OCI-LY7 (cell line): ENCODE measurements at places on chromosomes 6 and 20.
A peak's percentile ranks its signal among the peaks of the same experiment; 100 is the strongest.

GRCh38 chr6:109484122-109484521, 1.1 kb upstream of the ZBTB24 start:
- DNase-seq: no peak

- no peak for DNase-seq
These were observed 2.4 kb downstream of the CEP85L start for GRCh38 chr6:118648866-118649554.

GRCh38 chr6:72905705-72906478, 284.0 kb downstream of the KCNQ5 start:
- DNase-seq: no peak

GRCh38 chr6:169265486-169266131, 12.0 kb upstream of the THBS2 start:
- no peak for DNase-seq

- no peak for DNase-seq
These were observed 40.4 kb downstream of the GNAS-AS1 start for GRCh38 chr20:58810116-58810878.

- peak; percentile 6 for DNase-seq
These were observed 10.2 kb upstream of the MROH8 start for GRCh38 chr20:37189416-37190016.

- no peak for DNase-seq
These were observed 201.1 kb upstream of the CNR1 start for GRCh38 chr6:88367248-88367647.

DNA sequence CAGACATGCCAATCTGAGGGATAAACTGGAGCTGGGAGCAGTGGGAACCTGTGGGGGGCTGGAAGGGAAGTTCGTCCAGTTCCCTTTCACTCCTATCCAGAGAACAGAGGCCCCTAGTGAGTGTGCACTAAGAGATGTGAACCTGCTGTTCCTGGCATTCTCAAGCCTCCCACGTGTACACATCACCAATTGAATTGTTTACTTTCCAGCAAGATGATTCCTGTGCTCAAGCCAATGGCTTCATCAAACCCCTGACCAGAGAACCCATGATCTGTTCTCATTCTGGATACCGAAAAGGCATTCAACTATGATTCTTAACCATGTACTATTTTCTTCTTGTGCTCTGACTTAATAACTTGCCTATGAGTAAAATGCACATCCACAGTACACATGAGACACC, 10.2 kb upstream of the SLC22A3 start:
- no peak for DNase-seq

- DNase-seq: peak; percentile 58
These were observed 238.9 kb downstream of the ERMARD start for GRCh38 chr6:169990095-169991030.

DNA sequence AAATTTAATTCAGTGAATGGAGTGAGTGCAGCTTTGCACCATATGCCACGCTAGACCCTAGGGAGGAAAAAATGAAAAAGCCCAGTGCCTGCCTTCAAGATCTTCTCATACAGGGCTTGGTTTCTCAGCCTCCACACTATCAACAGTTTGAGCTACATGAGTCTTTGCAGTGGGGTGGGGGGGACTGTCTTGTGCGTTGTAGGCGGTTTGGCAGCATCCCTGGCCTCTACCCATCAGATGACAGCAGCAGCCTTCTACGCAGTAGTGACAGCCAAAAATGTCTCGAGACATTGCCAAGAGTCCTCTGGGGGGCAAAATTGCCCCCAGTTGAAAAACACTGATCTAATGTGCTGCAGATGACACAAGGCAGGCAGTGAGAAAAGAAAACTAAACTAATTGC, 6.2 kb downstream of the CDH22 start:
- DNase-seq: no peak

- DNase-seq: no peak
These were observed 147.2 kb downstream of the TFAP2C start for GRCh38 chr20:56776345-56776744.

DNA sequence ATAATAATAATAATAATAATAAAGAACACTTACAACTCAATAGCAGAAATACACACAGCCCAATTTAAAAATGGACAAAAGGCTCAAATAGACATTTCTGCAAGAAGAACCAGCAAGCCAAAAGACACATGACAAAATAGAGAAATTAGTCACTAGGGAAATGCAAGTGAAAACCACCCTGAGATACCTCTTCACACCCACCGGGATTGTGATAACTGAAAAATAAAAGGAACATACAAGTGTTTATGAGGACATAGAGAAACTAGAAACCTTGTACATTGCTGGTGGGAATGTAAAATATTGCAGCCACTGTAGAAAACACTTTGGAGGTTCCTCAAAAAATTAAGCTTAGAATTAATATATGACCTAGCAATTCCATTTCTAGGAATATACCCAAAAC, 59.2 kb downstream of the ZDHHC14 start:
- no peak for DNase-seq
